Effector memory CD4-positive, alpha-beta T cell (primary cell): ENCODE measurements at places on chromosomes 12 and 14.

DNA sequence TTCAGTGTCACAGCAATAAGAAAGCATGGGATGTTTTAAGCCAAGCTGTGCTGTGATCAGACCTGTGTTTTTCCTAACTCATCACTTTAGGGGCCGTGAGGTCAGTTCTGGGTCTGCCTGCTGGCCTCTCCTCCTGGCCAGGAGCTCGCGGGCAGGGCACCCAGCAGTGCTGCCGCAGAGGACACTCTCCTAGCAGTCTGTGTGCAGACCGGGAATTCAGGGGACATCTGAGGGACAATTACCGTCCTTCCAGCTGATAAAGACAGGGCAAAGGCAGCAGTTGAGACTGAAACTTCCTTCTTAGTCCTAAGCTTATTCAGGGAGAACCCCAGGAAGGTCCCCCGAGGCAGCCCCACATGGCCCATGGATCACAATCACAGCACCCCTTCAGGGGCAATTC, 89.6 kb downstream of the CHGA start:
- DNase-seq, result no peak

- no peak for DNase-seq
Measured at GRCh38 chr12:1576410-1577241, 17.8 kb downstream of the FBXL14 start.

- DNase-seq, result no peak
Measured at GRCh38 chr14:59093902-59094301, 94.6 kb upstream of the DAAM1 start.

DNA sequence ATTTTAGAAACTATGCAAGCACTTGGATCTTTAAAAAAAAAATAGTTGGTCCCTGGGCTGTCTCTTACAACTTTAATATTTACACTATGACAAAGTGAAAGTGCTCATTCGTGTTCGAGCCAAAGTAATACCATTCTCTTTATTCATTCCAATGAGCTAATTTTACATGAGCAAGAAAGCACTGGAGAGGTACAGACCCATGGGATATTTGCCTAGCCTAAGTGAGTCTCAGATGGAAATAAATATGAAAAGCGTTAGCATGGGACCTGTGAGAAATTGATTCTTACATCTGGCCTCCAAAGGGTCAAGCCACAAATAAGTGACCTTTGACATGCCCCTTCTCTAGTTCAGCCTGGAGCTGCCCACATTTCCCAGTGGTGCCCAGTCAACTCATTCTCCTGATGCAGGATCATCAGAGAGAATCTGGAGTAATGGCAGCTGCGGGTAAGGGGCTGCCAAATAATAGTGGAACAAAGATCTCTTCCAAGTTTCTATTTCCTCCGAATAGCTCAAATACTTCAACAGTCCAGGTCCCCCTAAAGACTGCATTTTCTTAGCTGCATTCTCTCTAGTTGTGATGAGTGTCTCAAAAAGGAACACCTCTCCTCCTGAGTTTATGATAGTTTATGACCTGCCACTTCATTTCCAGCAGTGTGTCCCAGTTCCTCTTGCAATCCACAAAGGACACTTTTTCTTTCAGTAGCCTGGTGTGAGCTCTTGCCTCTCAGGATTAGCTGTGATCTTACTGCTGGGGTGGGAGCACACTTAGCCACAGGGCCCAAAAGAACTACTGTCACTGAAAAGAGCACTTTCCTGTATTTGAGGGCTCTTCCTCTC, 208.2 kb downstream of the DAD1 start:
- no peak for DNase-seq

DNA sequence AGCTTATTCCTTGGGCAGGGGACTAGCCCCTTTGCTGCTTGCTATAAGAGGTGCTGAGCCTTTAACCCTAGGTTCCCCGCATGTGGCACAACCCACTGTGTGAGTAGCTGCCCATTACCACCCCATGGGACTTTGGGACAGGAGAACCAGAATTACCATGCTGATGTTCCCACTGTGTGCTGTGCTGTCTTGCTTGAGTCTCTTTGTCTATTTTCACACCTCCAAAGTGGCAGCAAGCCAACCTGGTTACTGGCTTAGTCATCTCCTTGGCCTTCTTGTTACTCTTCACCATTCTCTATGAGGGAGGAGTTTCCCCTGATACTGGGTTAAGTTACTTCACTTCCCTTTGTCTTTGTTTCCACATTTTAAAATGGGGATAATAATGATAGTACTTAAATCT, 73.4 kb upstream of the ETV6 start:
- DNase-seq, result no peak

- no peak for DNase-seq
Measured at GRCh38 chr12:51752234-51752889, 96.2 kb downstream of the FIGNL2 start.

DNA sequence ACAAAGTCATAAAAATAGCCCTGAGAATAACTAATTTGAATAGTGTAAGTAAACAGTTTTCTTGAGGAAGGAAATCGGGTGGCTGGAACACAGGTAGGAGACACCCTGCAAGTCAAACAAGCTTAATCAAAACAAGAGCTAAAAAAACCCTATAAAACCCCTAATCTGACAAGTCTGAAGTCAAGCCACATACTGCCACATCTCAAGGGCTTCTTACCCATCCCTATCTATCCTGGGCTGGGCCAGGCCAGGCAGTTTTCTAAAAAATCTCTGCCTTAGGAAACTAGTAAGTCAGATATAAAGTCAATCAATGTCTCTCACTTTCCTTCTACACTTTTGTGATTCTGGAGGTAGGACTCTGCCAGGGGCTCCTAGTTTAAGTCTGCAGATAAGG, 15.3 kb downstream of the UBE2N start:
- DNase-seq, result no peak
